ENCODE measurements at places on chromosomes 6 and 20. TPM values are rescaled to one million over a fixed set of nuclear protein-coding genes. Genes with fewer than 3 reads are reported as not detected.

Gene RAD21L1
- not detected for total RNA-seq

Gene SCGN
- 1.2 TPM for total RNA-seq

Gene CALHM5
- total RNA-seq = 0.59 TPM

Gene TNF
- total RNA-seq = not detected

Gene FNDC1
- total RNA-seq = 13.6 TPM

Gene EBF4
- 49.4 TPM for total RNA-seq

Gene ZSCAN12
- total RNA-seq = 10.7 TPM

Gene DEFB124
- not detected for total RNA-seq

Gene HSPA1B
- 194 TPM for total RNA-seq

Gene DNAH8
- 0.13 TPM for total RNA-seq

Gene SNTA1
- total RNA-seq = 291 TPM

Gene OR2J1
- total RNA-seq = not detected

Gene MMP24
- 0.67 TPM for total RNA-seq

Gene NRN1
- 1.1 TPM for total RNA-seq

Gene ASIP
- total RNA-seq = not detected

Gene CBLN4
- 0.63 TPM for total RNA-seq

Gene C2
- total RNA-seq = 5.9 TPM

Gene KCNQ5
- 6.6 TPM for total RNA-seq

Gene EYS
- total RNA-seq = not detected

Gene TP53TG5
- total RNA-seq = not detected

Gene EPPIN
- 2.2 TPM for total RNA-seq

Gene TEAD3
- total RNA-seq = 17.0 TPM

Gene HLA-DRB1
- 26.1 TPM for total RNA-seq

Gene FGD2
- 21.5 TPM for total RNA-seq

Gene SUMO4
- total RNA-seq = 5.4 TPM

Gene DDX43
- 5.8 TPM for total RNA-seq

Gene RSPO3
- 13.9 TPM for total RNA-seq

Gene UFL1
- total RNA-seq = 31.2 TPM

Gene MAPK13
- 50.9 TPM for total RNA-seq

Gene PHACTR3
- not detected for total RNA-seq

Gene RBL1
- total RNA-seq = 6.4 TPM

Gene NMBR
- not detected for total RNA-seq

Gene RAMACL
- total RNA-seq = 9.7 TPM

Gene WDR27
- 51.9 TPM for total RNA-seq

Gene IP6K3
- total RNA-seq = 7.9 TPM

Gene NTSR1
- not detected for total RNA-seq

Gene BTNL2
- not detected for total RNA-seq

Gene BMP2
- total RNA-seq = 19.3 TPM

Gene C6orf132
- 14.8 TPM for total RNA-seq

Gene MEI4
- total RNA-seq = 0.67 TPM

Gene HCRTR2
- not detected for total RNA-seq

Gene TCP11
- total RNA-seq = not detected

Gene RNF114
- total RNA-seq = 132 TPM

Gene RIPOR2
- total RNA-seq = 7.2 TPM

Gene STMND1
- not detected for total RNA-seq

Gene SMLR1
- total RNA-seq = not detected

Gene PI3
- not detected for total RNA-seq

Measured in thyroid gland (tissue), 4 donors.